ENCODE measurements at places on chromosomes 2 and 18.

GRCh38 chr2:234429265-234429664, 67.6 kb downstream of the ARL4C start:
- DNase-seq = no peak

DNA sequence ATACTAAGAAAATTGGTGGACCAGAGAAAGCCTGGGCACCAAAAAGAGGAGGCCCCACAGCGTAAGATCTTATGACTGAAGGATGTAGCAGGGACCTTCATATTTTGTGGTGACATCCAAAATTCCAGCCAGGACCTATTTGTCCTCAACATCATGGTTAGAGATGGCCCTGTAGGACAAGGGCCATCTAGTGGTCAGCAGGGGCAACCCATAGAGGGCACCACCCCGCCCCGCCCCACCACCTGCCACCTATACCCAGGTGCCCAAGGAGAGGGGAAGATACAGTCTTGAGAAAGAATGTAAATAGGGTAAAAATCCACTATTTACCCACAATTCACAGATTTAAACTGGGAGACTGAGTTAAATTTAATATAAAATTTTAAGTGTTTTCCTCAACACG, 59.6 kb upstream of the TMEM163 start:
- DNase-seq = no peak

GRCh38 chr2:127071901-127072328, 35.0 kb downstream of the BIN1 start:
- no peak for DNase-seq

DNA sequence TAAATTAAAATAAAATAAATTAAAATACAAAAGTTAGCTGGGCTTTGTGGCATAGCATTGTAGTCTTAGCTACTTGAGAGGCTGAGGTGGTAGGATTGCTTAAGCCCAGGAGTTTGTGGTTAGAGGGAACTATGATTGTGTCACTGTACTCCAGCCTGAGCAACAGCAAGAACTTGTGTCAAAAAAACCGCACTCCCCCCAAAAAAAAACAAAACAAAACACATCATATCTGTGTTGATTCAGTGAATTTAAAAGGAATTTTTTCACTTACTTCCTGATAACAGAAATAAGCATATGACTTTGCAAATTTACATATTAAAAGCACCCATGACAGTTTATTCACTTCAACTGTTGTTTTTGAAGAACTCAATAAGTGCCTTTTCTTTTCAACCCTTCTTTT, 68.1 kb upstream of the PELI1 start:
- peak; percentile 66 for DNase-seq

DNA sequence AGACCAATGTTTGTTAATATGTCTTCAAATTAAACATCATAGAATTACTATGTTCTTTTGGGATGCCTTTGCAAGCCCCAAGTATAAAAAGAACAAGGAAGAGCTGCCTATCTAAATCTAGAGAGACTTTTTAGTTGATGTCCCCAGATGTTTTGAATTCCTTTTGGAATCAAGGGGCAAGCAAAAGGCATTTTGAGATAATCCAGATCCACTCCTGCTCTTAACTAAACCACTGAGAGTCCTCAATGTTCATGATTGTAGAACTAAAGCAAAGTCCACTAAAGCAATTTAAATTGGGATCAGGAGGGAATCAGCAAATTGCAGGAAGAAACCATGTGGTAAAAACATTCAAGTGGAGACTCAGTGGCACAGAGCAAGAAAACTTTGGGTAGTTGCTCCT, 558.5 kb upstream of the VRK2 start:
- peak; percentile 10 for DNase-seq

DNA sequence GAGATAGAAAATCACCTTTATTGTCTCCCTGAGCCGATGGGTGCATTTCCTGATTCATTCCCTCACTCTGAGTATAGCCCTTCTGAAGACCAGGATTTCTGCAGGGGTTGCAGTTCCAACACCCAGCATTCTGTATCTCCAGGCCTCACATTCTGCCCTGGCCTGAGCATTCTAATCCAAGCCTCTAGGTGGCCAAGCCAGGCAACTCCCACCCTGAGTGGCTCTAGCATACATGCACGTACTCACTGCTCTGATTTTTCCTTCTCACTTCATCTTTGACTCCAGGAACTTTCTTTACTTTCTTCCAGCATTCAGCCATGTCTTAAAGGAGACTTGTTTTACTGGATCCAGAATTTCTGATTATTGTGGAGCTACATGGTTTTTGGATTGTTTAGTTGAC, 100.7 kb upstream of the STK39 start:
- DNase-seq = peak; percentile 59

DNA sequence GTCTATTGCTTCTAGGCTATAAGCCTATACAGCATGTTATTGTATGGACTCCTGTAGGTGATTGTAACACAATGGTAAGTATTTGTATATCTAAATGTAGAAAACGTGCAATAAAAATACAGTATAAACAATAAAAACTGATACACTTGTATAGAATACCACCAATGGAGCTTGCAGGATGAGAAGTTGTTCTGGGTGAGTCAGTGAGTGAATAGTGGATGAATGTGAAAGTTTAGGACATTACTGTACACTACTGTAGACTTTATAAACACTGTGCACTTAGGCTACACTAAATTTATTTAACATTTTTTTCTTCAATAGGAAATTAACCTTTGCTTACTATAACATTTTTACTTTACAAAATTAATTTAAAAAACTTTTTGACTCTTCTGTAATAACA, 679.2 kb upstream of the ZNF804A start:
- no peak for DNase-seq

DNA sequence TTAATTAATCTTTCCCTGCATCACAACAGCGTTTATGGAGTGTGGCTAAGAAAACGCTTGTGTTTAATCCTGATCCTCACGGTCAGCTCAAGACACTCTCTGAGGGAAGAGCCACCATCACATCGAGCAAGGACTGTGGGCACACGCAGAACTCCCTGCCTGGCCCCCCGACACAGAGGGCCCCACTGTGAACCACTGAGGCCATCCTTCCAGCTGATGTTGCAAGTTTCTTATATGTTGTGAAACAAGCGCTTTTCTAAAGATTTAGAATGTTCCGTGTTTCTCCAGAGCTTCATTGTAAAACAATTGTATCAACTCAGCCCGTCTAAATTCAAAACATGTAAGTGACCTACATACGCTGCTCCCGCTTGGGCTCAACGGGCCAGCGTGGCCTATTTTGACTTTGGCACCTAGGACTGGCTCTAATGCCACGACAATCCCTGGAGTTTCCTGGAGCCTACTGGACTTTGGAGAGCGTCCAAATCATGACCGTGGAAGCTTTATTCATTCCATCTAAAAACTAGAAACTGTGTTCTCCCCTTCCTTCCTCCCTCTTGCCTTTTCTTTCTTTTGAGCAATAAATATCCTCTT, 34.9 kb downstream of the SERPINE2 start:
- no peak for DNase-seq

DNA sequence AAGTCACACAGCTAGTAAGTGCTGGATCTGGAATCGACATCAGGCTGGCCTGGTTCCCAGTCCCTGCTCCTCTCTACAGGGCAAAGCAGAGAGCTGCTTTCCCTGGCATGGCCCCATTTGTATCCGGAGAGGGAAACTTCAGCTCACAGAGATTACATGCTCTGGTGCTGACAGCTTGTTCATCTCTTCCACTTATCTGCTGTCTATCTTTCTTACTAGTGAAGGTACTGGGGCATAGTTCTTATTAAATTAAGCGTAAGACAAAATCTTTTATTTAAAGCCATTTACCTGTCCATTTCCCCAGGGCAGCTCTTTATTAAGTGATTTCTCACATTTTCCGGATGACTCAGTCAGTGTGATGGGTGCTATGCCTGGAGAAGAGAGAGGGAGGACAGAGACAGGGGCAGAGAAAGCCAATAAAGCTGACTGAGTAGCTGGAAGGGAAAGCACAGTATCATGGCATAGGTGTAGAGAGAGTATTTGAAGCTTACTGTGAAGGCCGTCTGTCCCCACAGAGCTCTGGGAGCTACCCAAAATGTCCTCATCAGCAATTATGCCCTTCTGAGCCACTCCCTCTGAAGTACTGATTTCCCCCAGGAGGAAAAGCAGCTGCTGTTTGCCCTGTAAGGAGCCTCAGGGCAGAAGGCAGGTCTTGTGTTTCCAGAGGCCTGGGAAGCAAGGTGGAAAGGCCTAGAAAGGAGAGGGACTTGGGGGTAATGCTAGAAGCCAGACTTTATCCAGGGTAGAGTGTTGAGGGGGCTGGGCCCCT, 44.1 kb upstream of the EPAS1 start:
- peak; percentile 70 for DNase-seq

DNA sequence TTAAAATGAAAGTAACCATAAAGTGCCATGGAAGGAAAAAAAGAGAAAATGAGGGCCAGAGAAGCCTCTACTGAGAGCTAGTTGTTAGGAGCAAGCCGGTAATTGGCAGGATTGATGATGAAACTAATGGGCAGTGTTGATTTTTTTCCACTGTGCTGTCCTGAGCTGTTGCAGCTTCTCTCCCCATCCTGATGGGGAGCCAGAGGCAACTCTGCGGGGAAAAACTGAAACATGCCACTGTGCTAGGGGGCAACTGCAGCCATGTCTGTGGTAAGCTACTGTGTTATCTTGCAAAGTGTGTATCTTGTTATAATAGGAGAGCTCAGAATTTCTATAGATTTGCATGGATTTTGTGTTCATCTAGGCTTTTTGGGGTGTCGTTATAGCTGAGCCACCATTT, 487.9 kb downstream of the STK39 start:
- no peak for DNase-seq

DNA sequence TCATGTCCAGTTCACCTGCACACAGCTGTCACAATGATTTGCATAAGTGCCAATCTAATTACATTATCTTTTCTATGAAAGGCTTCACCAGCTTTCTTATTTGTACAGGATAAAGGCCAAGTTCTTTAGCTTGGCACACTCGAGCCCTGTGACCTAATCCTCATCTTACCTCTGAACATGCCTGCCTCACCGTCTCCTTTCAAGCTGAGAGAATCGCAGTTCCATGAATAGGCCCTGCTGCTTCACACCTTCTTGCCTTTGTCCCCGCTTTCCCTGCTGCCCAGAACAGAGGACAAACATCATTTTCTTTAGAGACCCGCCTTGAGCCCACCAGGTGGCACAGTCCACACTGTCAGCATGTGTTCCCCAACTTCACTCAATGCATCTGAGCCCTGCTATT, 1094.7 kb downstream of the BCL11A start:
- no peak for DNase-seq

DNA sequence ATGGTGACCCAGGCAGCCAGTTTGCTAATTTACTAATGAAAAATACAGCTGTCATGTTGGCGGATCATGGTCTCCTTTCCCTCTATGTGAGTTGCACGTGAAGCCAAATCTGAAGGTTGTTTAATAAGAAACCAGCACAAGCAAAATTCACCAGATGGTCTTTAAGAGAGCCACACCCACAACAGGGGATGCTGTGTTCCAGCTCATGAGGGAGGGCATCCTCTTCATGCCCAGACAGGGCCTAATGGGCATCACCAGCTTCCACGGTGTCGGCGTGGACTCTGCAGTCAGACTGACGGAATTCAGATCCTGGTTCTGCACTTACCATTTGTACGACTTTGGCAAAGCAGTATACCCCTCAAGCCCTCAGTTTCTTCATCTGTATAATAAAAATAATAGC, 39.9 kb downstream of the TMEM247 start:
- no peak for DNase-seq

DNA sequence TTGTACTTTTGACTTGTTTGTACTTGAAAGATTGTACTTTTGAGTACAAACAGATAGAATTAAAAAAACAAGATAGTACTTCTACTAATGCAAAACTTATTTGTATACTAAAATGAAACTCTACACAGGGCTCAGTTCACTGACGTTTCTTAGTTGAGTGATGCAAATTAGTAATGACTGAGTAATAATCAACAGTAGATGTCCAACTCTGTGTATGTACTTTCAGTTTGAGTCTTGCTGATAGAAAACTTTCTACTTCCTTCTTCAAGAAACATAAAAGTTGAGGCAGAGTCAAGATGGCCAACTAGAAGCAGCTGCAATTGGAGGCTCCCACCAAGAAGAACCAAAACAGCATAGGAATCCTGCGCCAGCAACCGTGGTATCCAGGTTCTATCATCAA, 585.0 kb downstream of the NR4A2 start:
- DNase-seq = no peak

- DNase-seq = no peak
Measured at GRCh38 chr2:238187618-238188548, 15.6 kb downstream of the ILKAP start.

- no peak for DNase-seq
Measured at GRCh38 chr2:200443916-200444315, 66.0 kb downstream of the KCTD18 start.

- no peak for DNase-seq
Measured at GRCh38 chr2:114281188-114281587, 161.3 kb upstream of the DPP10 start.

- DNase-seq = no peak
Measured at GRCh38 chr2:161994761-161995520, 79.1 kb downstream of the DPP4 start.

- no peak for DNase-seq
Measured at GRCh38 chr18:58046794-58047555, 2.9 kb downstream of the NEDD4L start.

DNA sequence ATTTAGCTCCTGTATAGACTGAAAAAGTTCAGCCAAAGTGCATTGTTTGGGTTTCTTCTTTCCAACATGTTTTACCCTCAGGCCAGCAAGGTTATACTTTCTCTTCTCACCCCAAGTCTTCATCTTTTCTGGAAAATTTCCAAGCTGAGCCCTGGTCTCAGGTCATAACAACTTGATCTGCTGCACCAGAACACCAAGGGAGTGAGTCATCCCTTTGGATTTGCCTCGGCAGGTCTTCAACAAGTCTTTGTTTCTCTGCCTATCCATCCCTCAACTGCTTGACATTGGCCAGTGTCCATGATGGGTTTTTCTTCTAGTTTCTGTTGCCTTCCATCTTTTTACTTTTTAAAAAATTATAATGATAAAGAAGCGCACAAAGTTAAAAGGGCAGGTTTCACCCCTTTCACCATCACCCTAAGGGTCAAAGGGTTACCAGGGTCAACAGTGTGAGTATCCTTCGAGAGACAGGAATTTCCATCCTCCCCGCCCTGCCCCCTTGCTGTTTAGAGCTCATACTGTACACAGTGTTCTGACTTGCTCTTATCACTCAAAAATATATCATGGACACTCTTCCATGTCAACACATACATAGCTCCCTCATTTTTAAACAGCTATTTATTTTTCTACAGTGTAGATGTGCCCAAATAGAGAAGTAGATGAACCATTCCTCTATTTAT, 5.7 kb upstream of the SPATS2L start:
- DNase-seq = peak; percentile 34

DNA sequence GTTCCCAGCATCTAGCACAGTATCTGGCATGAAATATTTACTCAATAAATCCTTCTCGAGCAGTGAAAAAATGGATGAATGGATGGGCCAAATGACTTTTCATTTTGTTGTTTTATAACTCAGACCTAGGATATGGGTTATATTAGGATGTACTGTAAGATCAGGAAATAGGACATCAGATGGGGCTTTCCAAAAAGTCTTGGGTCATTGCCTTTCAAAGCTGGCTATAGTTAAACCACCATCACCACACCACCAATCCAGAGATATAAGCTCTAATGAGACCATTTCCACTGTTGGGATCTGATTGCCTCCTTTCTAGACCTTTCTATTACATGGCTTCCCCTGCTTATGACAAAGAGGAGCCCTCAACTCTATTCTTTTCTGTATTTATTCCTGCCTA, 525.0 kb upstream of the TCF4 start:
- no peak for DNase-seq

All from adipocyte (in vitro differentiated cells).